ENCODE measurements at places on chromosomes 16 and 17.

DNA sequence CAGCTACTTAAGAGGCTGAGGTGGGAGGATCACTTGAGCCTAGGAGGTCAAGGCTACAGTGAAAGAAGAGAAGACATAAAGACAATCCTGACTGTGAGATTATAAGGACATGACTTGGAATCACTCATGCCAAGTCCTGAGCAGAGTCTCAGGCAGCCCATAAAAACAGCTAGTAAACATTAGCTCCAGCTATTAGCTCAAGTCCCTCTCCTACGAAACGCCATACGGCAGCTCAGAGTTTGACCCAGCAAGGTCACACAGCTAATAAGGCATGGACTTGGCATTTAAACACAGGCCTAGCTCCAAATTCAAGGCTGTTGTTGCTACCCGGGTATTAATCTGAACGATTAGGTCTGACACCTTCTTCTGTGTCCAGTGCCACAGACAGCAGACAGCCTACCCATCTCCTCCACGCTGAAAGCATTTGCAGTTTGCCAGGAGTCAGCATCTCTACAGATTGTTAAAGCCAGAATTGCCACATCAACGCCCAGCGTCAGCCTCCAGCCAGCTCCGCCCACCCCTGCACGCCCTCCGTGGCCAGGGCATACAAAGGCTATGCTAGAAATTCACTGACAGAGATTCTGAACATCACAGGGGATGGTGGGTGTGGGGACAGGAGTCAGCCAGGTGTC is 9.9 kb upstream of the TMEM114 start:
- DNase-seq, result no peak

GRCh38 chr17:41910701-41911391 is 7.9 kb downstream of the ACLY start:
- DNase-seq, result no peak

- DNase-seq, result no peak
Observed at GRCh38 chr17:48997827-48998586, 822 bp downstream of the IGF2BP1 start.

DNA sequence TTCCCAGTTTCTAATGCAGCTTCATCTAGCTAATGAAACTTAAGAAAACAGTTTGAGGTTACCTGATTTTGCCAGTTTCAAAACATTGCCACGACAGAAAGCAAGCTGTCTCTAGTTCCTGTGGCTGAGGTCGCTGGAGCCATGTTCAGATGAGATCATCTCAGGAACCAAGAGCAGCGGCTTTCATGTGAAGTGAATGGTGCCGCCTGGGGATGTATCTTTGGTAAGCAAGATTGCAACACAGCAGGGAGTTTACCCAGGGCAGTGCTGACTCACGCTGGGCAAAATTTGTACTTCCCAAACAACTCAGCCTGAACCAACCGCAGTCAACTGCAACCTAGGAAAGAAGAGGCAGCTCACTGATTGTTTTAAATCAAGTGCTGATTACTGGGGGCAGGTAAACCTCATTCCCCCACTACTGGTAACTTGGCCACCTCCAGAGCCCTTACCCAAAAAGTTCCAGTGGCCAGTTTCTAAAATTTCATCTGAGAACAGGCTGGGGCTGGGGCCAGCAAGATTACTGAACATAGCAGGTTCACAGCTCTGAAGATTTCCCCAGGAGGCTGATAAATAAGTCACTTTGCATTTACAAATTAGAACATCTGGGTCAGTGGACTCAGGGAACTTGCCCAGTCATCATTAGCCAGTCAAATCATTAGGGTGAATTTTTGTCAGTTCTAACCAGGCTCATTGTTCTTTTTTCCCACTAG is at the start of gene RFFL:
Gene RFFL (minus strand): TSS at position 194 of the 710 bp plus-strand sequence. CDS start 37,154 bp downstream, outside the sequence.
- DNase-seq, result peak; percentile 98

- DNase-seq, result no peak
Observed at GRCh38 chr16:68202091-68202519, 33.8 kb downstream of the ESRP2 start.

- peak; percentile 66 for DNase-seq
Observed at GRCh38 chr17:76240461-76241203, at the start of gene RNF157. Gene RNF157, minus strand, starts transcription at chr17:76240493. Its CDS starts 253 bp downstream, at chr17:76240240.

DNA sequence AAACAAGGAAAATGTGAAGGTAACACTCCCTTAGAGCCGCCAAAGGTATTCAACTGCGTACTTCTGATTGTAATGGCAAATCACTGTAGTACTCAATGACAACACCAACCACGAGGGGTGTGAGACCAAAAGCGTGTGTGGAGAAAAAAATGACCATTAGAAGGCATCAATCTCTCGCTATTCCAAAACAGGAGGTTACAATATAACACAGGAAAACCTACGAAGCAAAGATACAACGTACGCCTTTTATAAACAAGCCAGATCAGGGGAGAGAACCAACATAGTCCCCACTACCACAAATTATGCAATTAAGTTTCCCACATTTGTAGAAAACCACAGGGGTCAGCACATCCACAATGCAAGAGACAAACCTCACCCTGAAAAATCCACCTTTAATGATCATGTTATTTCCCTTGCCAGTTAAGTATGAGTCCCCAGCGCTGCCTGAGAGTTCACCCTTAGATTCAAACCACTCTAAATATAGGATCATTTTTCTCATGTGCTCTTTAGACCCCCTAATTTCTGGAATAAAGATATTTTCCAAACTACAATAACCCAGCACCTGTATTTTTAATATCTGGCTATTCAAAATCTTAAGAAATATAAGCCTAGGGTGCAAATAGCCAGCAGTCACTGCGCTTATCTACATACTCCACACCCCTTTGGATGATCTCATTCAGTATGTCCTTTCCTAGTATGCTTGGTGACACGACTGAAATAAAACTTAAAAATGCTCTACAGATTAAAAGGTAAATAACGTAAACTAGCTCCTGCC is 12.4 kb downstream of the TEX14 start:
- DNase-seq, result no peak

DNA sequence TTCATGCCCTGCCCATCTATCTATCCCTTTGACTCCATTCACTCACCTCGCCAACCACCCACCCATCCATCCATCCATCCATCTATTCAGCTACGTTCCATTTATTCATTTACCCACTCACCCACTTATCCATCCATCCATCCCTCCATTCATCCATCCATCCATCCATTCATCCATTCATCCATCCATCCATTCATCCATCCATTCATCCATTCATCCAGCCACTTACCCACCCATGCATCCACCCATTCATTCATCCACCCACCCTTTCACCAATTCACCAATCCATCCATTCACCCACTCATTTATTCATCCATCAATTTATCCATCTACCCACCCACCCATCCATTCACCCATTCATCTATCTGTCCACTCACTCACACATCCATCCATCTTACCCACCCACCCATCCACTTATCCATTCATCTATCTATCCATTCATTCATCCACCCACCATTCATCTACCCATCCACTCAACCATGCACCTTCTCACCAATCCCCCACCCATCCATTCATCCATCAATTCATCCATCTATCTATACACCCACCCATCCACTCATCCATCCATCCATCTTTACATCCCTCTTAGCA is 19.5 kb upstream of the KCNJ12 start:
- DNase-seq, result no peak

DNA sequence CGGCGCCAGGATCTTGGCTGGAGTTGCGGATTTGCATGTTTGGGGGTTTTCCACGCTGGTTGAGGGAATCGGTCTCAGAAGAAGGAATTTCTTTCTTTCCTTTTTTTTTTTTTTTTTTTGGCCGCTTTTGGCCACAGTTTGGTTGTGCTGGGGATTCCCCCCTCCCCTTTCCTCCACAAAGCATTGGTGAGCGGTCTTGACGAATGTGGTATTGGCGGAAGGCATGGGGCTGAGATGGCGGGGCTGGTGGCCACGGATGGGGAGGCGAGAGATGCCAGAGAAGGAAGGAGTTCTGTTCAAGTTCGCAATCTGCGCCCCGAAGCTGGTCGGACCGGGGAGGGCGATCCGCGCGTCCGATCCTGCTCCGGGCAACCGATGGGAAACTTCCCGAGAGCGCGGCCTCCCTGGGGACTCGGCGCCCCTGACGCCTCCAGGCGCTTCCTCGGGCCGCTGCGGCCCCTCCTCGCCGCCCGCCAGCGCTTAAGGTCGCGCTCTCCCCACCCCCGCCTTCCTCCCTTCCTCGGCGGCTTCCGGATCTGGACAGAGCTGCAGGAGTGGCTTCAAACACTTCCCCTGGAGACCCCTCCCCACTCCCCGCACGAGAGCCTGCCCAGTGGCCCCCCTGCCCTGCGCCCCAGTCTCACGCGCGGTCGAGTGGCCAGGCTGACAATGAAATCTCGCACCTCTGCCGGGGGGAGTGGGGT is 43.2 kb downstream of the RAI1 start:
- DNase-seq, result peak; percentile 27

GRCh38 chr17:45703806-45704205 is 80.3 kb upstream of the CRHR1 start:
- no peak for DNase-seq

GRCh38 chr17:1007310-1008007 is 10.5 kb downstream of the TIMM22 start:
- DNase-seq, result no peak

- no peak for DNase-seq
Observed at GRCh38 chr17:67049025-67049739, 4.8 kb downstream of the CACNG1 start.

GRCh38 chr16:12009462-12009861 is 32.9 kb downstream of the SNX29 start:
- DNase-seq, result no peak
